AG10803 (cell line): ENCODE measurements at places on chromosomes 16 and 17.

GRCh38 chr17:20997711-20998570, 44.9 kb downstream of the USP22 start:
- no peak for DNase-seq

- DNase-seq, result peak; percentile 86
Observed at GRCh38 chr16:19138601-19139000, 24.8 kb downstream of the ITPRIPL2 start.

GRCh38 chr17:10792151-10792550, 11.7 kb downstream of the TMEM238L start:
- no peak for DNase-seq

- DNase-seq, result no peak
Observed at GRCh38 chr16:27387724-27388123, 14.2 kb upstream of the IL21R start.

DNA sequence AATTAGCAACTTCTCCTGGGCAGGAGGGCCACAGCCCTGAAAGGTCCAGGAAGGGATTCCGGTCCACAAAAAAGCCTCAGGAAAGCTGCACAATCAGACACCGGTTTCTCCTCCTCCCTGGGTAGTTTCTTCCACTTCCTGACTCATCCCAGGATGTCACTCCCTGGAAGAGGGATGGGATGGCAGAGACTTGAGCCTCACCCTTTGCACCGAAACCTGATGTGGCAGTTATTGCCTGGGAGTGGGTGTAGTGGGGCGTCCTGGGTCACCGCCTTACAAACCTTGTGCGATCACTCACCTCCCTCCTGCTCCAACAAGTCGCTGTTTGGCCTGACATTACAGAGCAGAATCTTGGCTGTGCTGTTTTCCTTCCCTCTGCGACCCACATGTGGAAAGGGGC, 70.8 kb downstream of the LYRM1 start:
- no peak for DNase-seq

- DNase-seq, result no peak
Observed at GRCh38 chr17:40110026-40110845, 9.8 kb upstream of the NR1D1 start.

DNA sequence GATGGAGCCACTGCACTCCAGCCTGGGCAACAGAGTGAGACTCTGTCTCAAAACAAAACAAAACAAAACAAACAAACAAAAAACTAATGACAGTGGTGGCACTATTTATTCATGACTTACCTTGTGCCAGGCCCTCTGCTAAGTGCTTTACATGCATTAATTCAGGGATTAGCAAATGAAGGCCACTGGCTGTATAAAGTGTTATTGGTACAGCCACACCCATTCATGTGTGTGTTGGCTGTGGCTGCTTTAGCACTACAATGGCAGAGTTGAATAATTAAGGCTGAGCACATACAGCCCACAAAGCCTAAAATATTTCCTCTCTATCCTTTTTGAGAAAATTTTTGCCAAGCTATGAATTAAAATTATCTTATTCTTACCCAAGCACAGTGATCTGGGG, 531.8 kb upstream of the CDH5 start:
- DNase-seq, result no peak
